Progenitor cell of endocrine pancreas (in vitro differentiated cells): ENCODE measurements at places on chromosomes 5 and 9. TPM values are rescaled to one million over a fixed set of nuclear protein-coding genes. Genes with fewer than 3 reads are reported as not detected.

Gene SLC9A3
- 1.6 and 1.7 TPM in 2 replicates for total RNA-seq

Gene C7
- total RNA-seq, result 5.7 and 6.1 TPM in 2 replicates

Gene PRRT1B
- total RNA-seq, result 6.7 and 7.1 TPM in 2 replicates

Gene PCDHGB3
- 0.60 and 0.73 TPM in 2 replicates for total RNA-seq

Gene TAF11L10
- not detected in 2 replicates for total RNA-seq

Gene ADAMTS19
- total RNA-seq, result 32.6 and 33.7 TPM in 2 replicates

Gene PRPF4
- total RNA-seq, result 33.6 and 35.1 TPM in 2 replicates

Gene SAPCD2
- total RNA-seq, result 15.1 and 15.3 TPM in 2 replicates

Gene IFNA21
- total RNA-seq, result not detected in 2 replicates

DNA sequence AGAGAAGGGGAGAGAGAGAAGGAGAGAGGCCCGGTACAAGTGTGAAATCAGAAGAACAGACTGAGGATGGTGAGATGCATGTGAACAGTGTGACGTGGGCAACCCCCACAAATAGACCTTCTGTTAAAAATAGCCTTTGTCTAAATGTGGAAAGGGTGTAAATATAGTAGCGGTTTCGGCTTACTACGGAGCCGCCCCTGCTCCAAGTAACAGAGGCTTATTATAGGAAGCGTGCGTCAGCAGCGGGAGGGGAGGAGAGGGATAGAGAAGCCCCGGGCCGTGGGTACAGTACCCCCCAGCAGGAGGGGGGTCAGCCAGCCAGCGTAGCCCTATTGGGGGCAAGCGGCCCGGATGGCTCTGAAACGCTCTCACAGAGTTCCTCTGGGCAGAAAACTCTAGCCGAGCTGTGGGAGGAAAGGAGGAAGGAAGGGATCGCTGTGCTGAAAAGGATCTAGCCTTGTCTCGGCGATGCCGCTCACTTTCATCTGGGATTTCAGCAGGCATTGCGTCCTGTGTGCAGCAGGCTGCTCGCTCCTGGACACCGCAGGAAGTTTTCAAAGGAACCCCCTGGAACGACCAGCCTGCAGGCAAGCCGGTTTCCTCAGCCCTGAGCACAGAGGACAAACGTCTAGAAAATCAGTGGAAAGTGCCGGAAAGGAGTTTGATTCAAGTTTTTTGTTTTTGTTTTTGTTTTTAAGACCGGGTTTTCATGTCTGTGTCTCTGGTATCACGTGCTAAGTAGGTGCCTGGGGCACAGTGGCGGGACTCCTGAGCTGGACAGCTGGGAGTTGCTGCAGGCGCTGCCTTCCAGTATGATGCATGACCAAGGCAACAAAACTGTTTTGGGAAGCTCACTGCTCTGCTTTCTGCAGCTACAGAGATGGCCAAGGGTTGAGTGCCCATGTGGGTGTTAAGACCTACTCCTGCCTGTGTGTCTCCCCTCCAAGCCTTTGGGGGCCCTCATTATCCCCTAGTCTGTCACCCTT lies 146.6 kb downstream of the SEC61B start:
- no peak for DNase-seq

DNA sequence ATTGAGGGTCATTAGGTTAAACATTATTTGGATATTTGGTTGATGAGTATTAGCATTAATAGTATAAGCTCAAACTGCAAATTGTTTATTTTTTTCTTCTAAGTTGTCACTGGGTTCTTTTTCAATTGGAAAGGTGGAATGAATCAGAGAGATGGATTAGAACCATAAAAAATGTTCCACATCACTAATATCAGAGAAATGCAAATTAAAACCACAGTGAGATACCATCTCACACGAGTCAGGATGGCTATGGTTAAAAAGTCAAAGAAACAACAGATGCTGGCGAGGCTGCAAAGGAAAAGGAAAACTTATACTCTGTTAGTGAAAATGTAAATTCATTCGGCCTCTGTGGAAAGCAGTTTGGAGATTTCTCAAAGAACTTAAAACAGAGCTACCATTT lies 122.8 kb downstream of the CCDC192 start:
- DNase-seq, result no peak

GRCh38 chr9:99445371-99445891 lies 223.3 kb downstream of the SEC61B start:
- no peak for DNase-seq

DNA sequence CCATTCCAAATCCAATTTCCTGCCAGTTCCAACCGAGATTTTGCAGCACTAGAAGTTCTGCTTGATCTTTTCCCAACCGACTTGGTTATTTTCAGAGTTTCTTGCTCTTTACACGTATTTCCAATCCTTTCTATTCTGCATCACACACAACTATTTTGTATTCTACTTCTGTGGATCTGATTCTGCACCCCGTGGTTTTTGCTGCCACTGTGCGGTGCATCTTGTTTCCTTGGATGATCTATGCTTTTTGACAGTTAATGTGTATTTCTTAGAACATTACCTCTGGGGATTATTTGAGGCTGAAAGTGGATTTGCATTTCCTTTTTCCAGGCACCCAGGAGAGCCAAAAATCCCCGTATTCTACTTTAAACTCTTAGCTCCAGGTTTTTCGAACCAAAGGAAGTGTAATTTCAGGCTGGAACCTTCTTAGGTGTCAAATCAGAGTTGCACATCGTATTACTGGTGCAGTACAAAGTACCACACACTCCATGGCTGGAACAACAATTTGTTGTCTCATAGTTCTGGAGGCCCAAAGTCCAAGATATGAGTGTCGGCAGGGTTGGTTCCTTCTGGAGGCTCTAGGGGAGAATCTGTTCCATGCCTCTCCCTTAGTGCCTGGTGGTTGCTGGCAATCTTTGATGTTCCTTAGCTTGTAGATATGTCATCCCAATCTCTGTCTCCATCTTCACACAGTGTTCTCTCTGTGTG lies 14.7 kb upstream of the SARDH start:
- DNase-seq, result no peak

DNA sequence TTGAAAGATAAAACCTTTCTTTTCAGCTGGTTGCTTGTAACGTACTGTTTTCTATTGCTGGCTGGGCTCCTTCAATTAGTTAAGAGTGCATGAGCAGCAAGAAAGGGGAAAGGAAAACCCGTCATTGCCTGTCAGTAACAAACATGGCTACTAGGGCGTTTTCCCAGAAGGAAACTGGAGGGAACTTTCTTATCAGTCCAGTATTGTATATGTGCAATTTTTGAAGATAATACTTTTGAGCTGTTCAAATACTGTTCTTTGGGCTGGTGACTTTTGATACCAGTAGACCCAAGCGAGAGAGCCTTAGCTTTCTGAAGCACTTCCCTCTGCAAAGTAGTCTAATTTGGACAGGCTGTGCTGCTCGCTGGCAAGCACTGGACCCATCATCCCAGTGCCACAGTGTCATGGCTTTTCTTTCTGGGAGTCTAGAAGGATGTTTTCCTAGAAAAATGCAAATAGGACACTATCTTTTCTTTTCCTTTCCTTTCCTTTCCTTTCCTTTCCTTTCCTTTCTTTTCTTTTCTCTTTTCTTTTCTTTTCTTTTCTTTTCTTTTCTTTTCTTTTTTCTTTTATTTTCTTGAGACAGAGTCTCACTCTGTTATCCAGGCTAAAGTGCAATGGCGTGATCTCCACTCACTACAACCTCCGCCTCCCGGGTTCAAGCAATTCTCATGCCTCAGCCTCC lies 149.9 kb upstream of the SMIM23 start:
- no peak for DNase-seq

DNA sequence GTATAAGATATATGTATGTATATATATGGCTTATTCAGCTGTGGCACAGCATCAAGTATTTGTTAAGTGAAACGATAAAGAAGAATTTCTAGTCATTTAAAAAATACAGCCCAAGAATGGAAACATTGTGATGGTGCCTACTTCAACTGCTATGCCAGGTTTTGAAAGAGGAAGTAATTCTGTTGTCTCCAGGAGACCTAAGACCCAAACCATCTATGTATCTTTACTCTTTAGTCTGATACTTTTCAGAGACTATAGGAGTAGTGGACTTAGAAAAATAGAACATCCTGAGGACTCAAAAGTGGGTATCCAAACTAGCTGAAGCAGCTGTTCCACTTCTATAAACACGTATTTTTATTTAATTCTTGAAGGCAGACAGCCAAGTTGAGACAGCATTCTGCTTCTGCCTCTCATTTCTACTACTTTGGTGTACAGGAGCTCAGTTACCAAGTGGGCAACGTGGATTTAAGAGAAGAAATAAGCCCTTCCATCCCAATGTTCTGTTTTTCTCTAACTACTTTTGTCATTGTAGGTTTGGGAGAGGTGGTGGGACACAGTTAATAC lies 110.7 kb downstream of the RPS23 start:
- no peak for DNase-seq

GRCh38 chr5:172736508-172737135 lies 34.4 kb downstream of the DUSP1 start:
- DNase-seq, result no peak

GRCh38 chr5:78758169-78758839 lies 109.7 kb upstream of the LHFPL2 start:
- DNase-seq, result no peak

- no peak for DNase-seq
These were observed 52.8 kb downstream of the TTC1 start for GRCh38 chr5:160061770-160062169.

- no peak for DNase-seq
These were observed 16.3 kb downstream of the NMRK1 start for GRCh38 chr9:75071530-75072122.
